ENCODE measurements at places on chromosomes 6 and 20. TPM values are rescaled to one million over a fixed set of nuclear protein-coding genes. Genes with fewer than 3 reads are reported as not detected.

SIRPD gene
- not detected for total RNA-seq

CPXM1 gene
- total RNA-seq: 5.6 TPM

CLPSL2 gene
- total RNA-seq: not detected

C4B gene
- 1.5 TPM for total RNA-seq
